ENCODE measurements at places on chromosomes 5 and 9. TPM values are rescaled to one million over a fixed set of nuclear protein-coding genes. Genes with fewer than 3 reads are reported as not detected.

MYMK gene
- total RNA-seq = not detected

ARHGEF39 gene
- 11.9 TPM for total RNA-seq

EPB41L4A gene
- 17.2 TPM for total RNA-seq

CHSY3 gene
- total RNA-seq = 2.5 TPM

AHRR gene
- 0.29 TPM for total RNA-seq

DOK3 gene
- total RNA-seq = 0.36 TPM

SH3RF2 gene
- total RNA-seq = 16.3 TPM

SOX30 gene
- 0.23 TPM for total RNA-seq

WNT8A gene
- not detected for total RNA-seq

GABRA1 gene
- total RNA-seq = not detected

CRHBP gene
- not detected for total RNA-seq

PCDHB6 gene
- total RNA-seq = not detected

TMEM252 gene
- total RNA-seq = not detected

FRRS1L gene
- total RNA-seq = 0.69 TPM

DAB2IP gene
- 11.6 TPM for total RNA-seq

SLC25A2 gene
- total RNA-seq = 0.29 TPM

INSL6 gene
- not detected for total RNA-seq

S100Z gene
- not detected for total RNA-seq

DNAJC21 gene
- total RNA-seq = 27.2 TPM

DNAH5 gene
- 1.7 TPM for total RNA-seq

LHX3 gene
- not detected for total RNA-seq

AK3 gene
- 49.1 TPM for total RNA-seq
